ENCODE measurements at places on chromosomes 3 and 15. TPM values are rescaled to one million over a fixed set of nuclear protein-coding genes. Genes with fewer than 3 reads are reported as not detected.
A peak's percentile ranks its signal among the peaks of the same experiment; 100 is the strongest.

DNA sequence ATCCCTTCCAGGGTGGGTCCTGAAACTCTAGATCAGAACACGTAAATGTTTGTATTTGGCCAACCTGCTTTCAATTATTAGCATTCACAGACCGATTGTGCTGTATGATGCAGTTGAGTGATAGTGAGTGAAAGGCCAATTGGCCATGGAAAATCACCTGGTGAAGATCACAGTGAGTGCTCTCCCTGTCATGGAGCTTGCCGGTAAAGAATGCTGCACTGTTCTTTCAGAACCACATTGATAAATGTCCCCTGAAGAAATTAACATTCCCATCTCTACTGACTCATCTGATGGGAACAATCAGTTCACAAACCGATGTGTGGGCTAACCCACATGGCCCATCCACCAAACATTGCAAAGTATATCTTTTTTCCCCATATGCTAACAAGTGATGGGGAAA, 324.8 kb upstream of the TBL1XR1 start:
- no peak for DNase-seq

DNA sequence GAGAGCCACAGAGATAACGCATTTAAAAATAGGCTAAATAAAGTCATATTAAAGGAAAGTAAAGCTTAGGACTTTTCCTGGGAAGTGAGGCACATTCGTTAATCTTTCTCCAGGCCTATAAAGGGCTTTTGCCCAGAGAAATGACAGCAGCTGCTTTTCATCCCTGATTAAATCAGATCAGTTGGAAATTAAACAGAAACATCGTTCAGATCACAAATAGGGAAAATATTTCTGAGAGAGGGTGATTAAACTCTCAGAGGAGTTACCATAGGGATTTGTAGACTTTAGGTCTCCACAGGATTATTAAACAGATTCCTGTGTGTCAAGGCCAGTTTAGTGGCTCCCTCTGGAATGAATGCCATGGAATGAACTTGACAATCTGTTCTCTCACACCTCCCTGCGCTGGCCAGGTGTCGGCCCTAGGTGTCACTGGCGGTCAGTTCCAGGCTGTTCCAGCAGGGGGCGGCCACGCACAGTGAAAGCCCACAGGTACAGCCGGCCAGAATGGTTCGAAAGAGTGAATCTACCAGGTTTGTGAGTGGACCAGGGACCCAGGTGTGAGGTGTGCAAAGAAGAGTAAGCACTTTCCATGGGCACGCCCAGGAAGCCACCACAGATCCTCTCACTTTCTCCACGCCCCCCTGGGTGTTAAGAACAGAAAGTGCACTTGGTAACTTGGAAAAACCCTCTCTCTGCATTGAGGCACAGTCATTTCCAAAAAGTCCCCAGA, 253.0 kb upstream of the RASGRP1 start:
- peak; percentile 89 for DNase-seq

DNA sequence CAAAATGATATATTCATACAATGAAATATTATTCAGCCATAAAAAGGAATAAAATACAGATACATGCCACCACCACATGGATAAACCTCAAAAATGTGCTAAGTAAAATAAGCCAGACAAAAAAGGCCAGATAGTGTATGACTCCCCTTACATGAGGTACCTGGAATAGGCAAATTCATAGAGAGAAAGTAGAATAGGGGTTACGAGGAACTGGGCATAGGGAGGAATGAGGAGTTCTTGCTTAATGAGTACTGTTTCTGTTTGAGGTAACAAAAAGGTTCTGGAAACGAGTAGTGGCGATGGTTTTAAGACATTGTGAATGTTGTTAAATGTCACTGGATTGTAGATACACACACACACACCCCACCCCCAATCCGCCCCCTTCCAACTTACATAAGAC, 8.2 kb downstream of the RAF1 start:
- no peak for DNase-seq

GRCh38 chr15:78032671-78033070, 44.8 kb downstream of the TBC1D2B start:
- no peak for DNase-seq

Gene TOMM70
- total RNA-seq = 63.1 TPM

Gene CYP1A2
- total RNA-seq = not detected

Gene ZPLD1
- total RNA-seq = not detected

Gene RYR3
- not detected for total RNA-seq

GRCh38 chr3:74839566-74839965, 225.1 kb upstream of the CNTN3 start:
- DNase-seq = no peak

DNA sequence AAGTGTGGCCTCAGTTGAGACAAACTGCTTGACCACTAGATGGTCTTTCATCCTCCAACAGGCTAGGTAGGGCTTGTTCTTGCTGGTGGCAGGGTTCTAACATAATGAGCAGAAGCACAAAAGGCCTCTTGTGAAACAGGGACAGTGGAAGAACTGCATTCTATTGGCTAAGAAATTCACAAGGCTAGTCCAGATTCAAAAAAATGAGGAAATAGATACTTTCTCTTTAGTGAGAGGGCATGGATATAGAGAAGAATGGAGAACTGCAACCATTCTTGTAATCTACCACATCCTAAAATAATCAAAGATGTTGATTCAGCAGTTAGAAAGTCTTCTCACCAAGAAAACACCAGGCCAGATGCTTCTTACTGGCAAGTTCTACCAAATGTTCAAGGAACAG, 143.7 kb upstream of the LRIG1 start:
- DNase-seq = no peak

GRCh38 chr3:62888778-62889177, 13.6 kb upstream of the CADPS start:
- DNase-seq = no peak

Measured in Right ventricle myocardium superior (tissue), 1 donor.